ENCODE measurements at places on chromosomes 2 and 18.
A peak's percentile ranks its signal among the peaks of the same experiment; 100 is the strongest.

GRCh38 chr2:234437642-234438304, 59.1 kb downstream of the ARL4C start:
- DNase-seq: no peak

- DNase-seq: peak; percentile 37
Measured at GRCh38 chr2:172091761-172092566, 6.7 kb downstream of the DLX1 start.

DNA sequence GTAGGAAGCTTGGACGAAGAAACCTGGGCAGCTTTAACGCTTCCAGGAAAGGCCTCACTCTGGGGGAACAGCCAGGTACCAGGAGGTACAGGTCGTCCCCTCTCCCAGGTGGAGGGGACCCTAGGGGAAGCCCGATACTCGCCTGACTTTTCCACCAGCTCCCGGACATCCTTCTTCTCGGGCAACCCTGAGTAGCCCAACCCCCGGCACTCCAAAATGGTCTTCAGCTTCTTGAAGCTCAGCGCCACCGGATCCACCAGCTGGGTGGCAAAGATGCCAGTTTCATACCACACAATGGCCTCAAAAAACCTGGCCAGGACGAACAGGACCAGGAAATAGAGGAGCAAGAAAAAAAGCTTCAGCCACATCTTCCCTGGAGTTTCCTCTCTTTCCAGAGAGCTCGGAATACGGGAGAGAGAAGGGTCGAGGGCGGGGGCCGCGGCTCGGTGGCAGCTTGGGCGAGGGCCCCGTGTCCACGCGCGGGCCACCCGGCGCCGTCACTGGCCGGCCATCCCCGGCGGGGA, 1.1 kb downstream of the RNF103 start:
- peak; percentile 77 for DNase-seq

DNA sequence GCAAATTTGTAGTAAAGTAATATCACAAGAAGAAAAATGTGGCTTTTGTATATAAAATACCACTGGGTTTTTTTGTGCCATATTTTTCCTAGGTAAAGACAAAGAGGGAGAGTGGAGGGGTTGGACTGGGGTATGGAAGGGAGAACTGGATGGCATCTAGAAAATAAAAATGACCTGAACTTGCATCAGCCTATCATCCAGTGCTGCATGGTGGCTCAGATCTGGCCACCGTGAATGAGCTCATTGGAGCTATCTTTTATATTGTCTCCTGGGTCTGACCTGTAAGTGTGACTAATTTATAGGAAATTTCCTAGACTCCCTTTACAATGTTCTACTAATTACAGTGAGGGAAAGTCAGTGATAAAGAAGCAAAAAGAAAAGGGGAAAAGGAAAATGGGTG, 369.0 kb downstream of the TMEM182 start:
- no peak for DNase-seq

- DNase-seq: no peak
Measured at GRCh38 chr2:145055651-145056050, 535.7 kb upstream of the ZEB2 start.

All from erythroblast (primary cell).